ENCODE measurements at places on chromosomes 2 and 18.

- no peak for DNase-seq
Measured at GRCh38 chr2:181157326-181157725, 176.9 kb downstream of the UBE2E3 start.

DNA sequence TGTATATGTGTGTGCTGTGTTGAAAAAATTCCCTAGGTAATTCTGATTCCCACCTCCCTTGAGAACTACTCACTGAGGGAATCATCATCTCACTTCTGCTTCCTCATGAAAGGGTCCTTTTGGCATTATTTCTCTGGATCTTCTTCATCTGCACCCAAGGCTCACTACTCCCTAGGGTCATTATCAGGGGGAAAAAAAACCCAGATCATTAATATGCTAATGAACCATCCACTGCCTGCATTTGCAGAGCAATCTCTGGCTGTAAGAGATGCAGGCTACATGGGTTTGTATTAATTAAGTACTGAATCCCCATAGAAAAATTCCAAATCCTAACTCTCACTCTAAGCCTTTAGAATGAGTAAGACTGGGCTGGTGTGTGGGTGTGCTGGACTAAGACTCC is 68.0 kb upstream of the IGFBP5 start:
- no peak for DNase-seq

DNA sequence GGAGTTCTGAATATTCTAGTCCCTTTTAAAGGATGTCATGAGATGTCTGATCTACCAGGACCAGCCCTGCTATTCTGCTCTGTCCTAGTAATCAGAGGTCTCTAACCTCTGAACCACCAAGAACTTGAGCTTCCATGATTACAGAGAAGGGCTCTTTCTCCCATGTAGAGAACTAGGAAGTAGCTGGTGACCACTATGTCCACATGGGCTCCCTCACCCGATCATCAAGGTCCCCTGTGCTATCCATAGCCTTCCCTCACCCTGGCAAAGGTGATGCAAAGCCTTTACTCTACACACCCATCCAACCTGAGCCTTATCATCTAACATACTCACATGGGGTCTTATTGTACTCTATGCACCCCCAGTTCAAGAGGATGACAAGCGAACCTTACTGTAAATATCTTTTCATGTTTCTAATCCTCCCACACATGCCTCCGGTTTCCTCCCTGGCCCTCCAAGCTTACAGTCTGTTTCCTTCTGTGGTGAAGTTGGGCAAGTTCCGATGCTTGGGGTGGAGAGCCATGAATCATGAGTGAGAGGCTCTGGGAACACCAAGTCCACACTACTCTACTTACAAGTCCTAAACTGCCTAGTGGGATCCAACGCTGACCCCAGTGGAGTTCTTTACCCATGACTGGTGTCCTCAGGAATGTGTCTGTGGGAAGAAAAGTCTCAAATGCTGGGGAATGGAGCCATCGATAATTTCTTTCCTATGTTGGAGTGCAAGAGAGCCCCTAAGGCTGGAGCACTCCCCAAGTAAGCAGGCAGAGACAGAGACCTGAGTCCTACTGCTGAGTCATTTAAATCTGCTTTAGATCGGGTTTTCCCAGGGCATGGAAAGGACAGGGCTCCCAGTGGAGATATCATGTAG is 73.3 kb upstream of the KLF7 start:
- DNase-seq, result no peak

- no peak for DNase-seq
Measured at GRCh38 chr2:58930537-58930936, 689.4 kb upstream of the FANCL start.

DNA sequence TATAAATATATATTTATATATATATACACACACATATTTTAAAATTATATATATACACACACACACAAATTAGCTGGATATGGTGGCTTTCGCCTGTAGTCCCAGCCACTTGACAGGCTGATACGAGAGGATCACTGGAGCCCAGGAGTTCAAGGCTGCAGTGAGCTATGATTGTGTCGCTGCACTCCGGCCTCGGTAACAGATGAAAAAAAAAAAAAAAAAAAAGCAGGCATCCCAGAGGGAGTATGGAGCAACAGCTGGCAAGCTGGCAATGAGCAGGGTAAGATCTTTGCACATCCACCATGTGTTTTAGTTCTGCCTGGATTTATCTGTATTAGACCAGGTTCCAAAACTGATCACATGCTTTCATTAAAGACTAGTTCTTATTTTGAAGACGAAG is 170.1 kb downstream of the MAP2 start:
- no peak for DNase-seq

GRCh38 chr2:199485732-199486335 is 28.1 kb upstream of the SATB2 start:
- no peak for DNase-seq

DNA sequence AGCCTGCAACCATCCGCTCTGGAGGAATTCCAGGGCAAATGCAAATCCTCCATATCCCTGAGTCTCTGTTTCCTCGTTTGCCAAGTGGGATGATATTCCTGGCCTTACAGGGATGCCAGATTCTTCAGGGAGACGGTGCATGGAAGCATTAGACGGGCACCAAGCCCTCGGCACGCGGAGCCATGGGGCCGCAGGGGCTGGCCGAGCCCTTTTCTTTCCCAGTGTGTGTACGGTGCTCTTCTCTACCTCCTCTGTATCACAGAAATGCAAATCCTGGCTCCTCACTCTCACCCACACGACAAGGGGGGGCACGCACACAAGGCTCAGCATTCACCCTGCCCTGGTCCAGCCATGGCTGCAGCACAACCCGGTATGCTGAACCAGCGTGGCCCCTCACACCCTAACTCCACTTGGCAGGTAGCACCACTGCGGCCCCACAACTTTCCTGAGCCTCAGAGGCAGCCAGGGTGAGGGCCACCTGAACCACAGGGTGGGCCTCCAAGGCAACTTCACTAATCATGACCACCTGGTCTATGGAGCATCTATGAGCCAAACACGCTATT is 64.1 kb upstream of the SALL3 start:
- no peak for DNase-seq

- no peak for DNase-seq
Measured at GRCh38 chr18:5424903-5425664, 118.7 kb downstream of the EPB41L3 start.

DNA sequence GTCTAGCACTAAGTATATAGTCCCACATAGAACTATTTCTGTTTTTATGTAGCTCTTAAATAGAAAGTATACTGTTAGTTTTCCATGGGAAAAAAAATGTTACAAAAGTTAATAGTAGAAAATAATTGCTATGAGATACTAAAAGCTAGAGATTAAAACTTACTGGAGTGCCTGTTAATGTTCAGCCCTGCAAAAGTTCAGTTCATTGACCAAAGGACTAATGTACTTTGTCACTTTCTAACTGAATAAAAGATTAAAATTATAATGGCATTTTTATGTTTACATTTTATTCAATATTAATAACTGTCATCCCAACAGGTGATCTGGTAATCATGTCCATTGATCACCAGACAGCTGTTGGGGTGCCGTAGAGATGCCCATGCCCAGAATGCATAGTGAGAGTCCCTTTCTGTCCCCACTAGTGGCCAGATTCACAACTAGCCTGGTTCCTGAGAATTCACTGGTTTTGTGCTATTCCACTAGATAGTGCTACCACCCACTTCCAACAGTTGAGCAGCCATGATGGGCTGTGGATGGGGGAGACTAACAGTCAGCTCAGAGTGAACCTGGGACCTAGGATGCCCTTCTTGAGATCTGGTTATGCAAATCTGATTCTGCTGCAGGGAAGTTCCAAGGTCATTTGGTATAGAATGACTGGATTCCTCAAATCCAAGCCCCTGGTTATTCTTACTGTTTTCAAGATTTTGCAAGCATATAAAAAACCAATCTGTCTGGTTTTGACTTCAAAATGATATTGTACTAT is 57.8 kb downstream of the AFTPH start:
- DNase-seq, result no peak

DNA sequence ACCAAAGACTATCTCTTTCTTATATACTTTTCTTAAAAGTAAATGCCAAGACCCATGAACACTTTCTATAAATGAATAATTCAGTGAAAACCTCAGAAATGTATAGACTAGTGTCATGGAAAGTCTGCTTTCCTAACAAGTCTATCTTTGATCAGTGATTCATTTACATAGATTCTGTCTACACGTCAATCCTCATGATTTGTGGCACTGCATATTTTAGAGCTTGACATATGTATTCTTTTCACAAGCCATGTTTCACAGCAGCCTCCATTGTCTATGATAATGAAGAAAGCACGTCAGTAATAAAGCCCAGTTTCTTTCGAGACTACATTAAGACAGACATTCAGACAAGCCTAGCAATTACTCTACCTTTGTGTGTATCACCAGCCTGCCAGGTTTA is 486.6 kb downstream of the IRS1 start:
- DNase-seq, result no peak

DNA sequence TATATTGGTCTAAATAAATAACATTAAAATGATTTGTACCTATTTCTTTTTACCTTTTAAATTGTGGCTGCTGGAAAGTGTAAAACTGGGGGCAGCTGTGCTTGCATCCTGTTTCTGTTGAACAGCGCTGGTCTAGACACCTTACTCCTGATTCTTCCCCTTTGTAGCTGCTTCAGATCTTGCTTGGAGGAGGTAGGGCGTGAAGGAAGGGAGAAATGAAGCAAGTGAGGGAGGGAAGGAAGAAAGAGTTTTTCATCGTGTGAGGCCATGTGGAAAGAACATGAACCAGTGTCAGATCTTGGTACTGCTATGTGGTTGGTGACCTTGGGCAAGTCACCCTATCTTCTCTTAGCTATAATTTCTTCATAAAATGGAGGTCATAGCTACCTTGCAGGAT is 89.0 kb upstream of the SEC11C start:
- no peak for DNase-seq

All from NCI-H1436 treated with DMSO at 0.1 percent for 48 hours (cell line).